ENCODE measurements at places on chromosomes 13 and 19.

GRCh38 chr13:31092646-31093045, 69.1 kb downstream of the HSPH1 start:
- DNase-seq, result no peak

DNA sequence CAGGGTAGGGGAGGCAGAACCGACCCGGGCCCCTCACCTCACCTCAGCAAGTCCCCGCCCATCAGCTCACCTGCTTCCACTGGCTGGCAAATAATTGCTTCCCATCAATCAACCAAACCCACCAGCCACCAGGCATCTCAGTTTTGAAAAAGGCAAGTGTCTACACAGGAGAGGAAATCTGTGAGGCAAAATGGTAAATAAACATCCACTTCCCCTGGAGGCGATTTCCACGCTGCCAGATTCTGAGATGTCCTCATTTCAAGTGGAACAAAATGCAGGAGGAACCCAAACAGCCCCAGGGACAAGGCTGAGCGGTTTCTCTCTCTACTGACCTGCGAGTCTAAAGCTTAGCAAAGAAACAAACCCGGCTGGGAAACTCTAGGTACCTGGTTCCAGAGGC, 117.5 kb downstream of the CRYL1 start:
- no peak for DNase-seq

GRCh38 chr13:97979051-97979450, 25.6 kb downstream of the IPO5 start:
- DNase-seq, result no peak

- no peak for DNase-seq
Observed at GRCh38 chr19:57813919-57814504, 701 bp downstream of the ZNF552 start.
